Endothelial cell (in vitro differentiated cells): ENCODE measurements at places on chromosomes 4 and X.

DNA sequence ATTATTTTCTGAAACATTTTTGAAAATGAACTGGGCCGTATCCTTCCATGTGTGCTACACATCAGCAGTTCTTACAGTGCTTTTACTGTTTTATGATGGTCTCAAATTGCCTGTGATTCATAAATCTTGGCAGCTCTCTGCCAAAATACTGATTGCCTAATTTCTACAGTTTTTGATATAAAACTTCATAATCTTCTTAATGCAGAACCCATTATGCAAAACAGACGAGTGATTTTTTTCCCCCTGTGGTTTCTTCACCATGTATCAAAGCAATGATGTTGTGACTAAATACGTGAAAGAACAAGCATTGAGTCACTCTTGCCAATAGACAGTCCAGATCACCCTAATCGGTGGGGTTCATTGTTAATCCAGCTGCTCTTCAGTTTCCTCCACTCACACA is 156.4 kb upstream of the WDR1 start:
- no peak for DNase-seq
- no peak overlapping the region for H3K27ac ChIP-seq
- peaks cover 3% of the 10 kb centered on the region for H3K27me3 ChIP-seq
- no peak overlapping the region for H3K4me3 ChIP-seq
- H3K4me1 ChIP-seq, result no peaks in the 10 kb centered on the region
- no peaks in the 10 kb centered on the region for H3K36me3 ChIP-seq

GRCh38 chr4:185143601-185143969 is 519 bp downstream of the SLC25A4 start:
- peaks cover 5% of the 10 kb centered on the region for H3K27me3 ChIP-seq
- DNase-seq, result no peak
- H3K4me3 ChIP-seq, result peak overlapping the region; percentile 86
- H3K4me1 ChIP-seq, result peaks cover 12% of the 10 kb centered on the region

GRCh38 chr4:76708971-76709771 is 188.8 kb downstream of the SOWAHB start:
- H3K4me3 ChIP-seq, result no peak overlapping the region
- peak overlapping the region; percentile 43 for H3K27ac ChIP-seq
- peaks cover 2% of the 10 kb centered on the region for H3K27me3 ChIP-seq

GRCh38 chr4:988726-989721 is 2.2 kb downstream of the IDUA start:
- no peak overlapping the region for H3K4me3 ChIP-seq
- H3K27me3 ChIP-seq, result peaks cover 6% of the 10 kb centered on the region
- no peak for DNase-seq
- peaks cover 7% of the 10 kb centered on the region for H3K4me1 ChIP-seq
- H3K27ac ChIP-seq, result no peak overlapping the region

GRCh38 chrX:19739683-19740082 is 147.7 kb downstream of the SH3KBP1 start:
- DNase-seq, result peak; percentile 56
- H3K4me1 ChIP-seq, result no peaks in the 10 kb centered on the region
- H3K4me3 ChIP-seq, result no peak overlapping the region

DNA sequence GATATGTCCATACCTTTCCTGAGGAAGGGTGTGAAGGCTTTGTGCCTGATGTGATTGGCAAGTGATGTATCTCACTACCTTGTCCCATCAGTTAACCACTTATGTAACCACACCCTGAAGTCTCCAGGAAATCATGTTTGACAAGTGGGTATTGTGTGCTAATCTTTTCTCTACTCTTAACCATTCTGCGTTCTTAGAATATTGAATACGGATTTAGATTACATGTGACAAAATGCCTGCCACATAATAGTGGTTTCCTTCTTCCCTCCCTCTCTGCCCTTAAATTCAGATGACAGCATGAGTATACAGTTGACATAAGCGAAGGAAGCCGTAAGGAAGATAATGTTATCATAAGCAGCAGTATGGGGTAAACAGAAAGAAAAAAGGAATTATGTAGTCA is 108.4 kb downstream of the KLHL8 start:
- peaks cover 2% of the 10 kb centered on the region for H3K27me3 ChIP-seq
- no peak overlapping the region for H3K27ac ChIP-seq
- no peak overlapping the region for H3K4me3 ChIP-seq
- no peaks in the 10 kb centered on the region for H3K4me1 ChIP-seq

GRCh38 chr4:40888933-40889332 is 139.2 kb downstream of the NSUN7 start:
- no peak for DNase-seq
- no peaks in the 10 kb centered on the region for H3K27me3 ChIP-seq
- H3K36me3 ChIP-seq, result peaks cover 47% of the 10 kb centered on the region
- no peak overlapping the region for H3K4me3 ChIP-seq

DNA sequence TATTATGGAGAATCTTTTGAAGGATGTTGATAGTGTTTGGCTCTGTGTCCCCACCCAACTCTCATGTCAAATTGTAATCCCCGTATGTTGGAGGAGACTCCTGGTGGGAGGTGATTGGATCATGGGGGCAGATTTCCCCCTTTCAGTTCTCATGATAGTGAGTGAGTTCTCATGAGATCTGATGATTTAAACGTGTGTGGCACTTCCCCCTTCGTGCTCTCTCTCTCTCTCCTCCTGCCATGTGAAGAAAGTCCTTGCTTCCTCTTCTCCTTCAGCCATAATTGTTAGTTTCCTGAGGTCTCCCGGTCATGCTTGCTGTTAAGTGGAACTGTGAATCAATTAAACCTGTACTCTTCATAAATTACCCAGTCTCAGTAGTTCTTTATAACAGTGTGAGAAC is 166.1 kb upstream of the NUDT6 start:
- no peak overlapping the region for H3K4me3 ChIP-seq
- H3K36me3 ChIP-seq, result peaks cover 17% of the 10 kb centered on the region
- H3K4me1 ChIP-seq, result peaks cover 2% of the 10 kb centered on the region
- no peak for DNase-seq

GRCh38 chr4:186789651-186790050 is 66.0 kb upstream of the FAT1 start:
- H3K36me3 ChIP-seq, result no peaks in the 10 kb centered on the region
- peaks cover 3% of the 10 kb centered on the region for H3K27me3 ChIP-seq
- no peak overlapping the region for H3K27ac ChIP-seq
- H3K4me1 ChIP-seq, result no peaks in the 10 kb centered on the region
- no peak for DNase-seq

GRCh38 chr4:28373601-28374000 is 1513.0 kb downstream of the STIM2 start:
- no peak overlapping the region for H3K4me3 ChIP-seq
- no peak for DNase-seq
- no peaks in the 10 kb centered on the region for H3K27me3 ChIP-seq
- H3K4me1 ChIP-seq, result no peaks in the 10 kb centered on the region

DNA sequence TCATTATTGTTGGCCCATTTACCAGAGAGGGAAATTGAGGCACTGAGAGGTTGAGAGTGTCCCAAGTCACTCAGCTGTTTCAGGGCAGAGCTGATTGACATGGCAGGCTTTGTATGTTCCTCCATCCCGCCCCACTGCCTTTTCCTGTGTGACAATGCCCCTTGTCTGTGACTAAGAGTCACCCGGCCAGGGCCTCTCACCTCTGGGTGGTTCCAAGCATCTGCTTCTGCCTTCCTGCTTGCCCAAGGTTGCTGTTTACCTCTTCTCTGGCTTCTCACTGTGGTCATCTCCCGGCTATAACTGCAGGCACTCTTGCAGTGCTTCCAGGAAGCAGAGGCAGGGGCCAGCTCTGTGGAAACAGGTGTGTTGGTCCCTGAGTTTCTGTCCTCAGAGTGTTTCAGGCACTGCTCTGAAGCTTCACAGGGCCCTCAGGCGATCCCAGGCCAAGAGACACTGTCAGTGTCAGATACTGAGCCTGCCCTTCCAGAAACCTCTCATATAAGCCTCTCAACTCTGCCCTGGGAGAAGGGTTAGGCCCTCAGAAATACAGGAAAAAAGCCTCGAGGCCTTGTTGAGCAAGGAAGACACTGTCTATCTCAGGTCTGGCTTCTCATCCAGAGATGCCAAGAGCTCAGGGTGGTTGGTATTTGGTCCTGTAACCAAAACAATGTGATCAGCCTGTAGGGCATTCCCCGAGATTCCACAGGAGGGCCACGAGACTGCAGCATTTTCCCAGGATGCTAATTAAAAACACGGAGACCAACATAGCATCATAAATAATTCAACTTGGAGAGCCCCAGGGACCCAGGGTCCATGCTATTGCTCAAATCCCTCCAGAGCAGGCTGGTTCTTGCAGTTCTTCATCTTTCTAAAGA is 42.0 kb upstream of the PROM1 start:
- peaks cover 9% of the 10 kb centered on the region for H3K4me1 ChIP-seq
- no peak overlapping the region for H3K4me3 ChIP-seq
- H3K27ac ChIP-seq, result no peak overlapping the region
- H3K27me3 ChIP-seq, result peaks cover 4% of the 10 kb centered on the region

DNA sequence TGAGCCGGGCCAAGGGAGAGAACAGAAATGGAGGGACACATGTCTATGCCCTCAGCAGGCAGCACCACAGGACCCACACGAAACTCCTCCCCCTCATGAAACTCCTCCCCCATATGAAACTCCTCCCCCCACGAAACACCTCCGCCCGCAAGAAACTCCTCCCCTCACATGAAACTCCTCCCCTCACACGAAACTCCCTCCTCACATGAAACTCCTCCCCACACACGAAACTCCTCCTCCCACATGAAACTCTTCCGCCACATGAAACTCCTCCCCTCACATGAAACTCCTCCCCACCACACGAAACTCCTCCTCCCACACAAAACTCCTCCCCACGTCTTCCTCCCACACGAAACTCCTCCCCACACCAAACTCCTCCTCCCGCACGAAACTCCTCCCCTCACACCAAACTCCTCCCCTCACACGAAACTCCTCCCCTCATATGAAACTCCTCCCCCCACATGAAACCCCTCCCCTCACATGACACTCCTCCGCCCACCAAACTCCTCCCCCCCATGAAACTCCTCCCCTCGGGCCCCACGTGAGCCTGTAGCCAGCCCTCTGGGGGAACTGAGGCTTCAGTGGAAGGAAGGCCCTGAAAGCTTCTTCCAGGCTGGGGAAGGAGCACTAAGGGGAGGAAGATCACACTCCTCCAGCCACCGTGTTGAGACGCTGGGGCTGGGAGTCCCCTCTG is 15.2 kb downstream of the ADRA2C start:
- no peaks in the 10 kb centered on the region for H3K36me3 ChIP-seq
- no peak overlapping the region for H3K27ac ChIP-seq
- no peaks in the 10 kb centered on the region for H3K4me1 ChIP-seq
- no peak overlapping the region for H3K4me3 ChIP-seq

GRCh38 chr4:168955674-168956073 is 54.4 kb downstream of the CBR4 start:
- H3K36me3 ChIP-seq, result no peaks in the 10 kb centered on the region
- no peaks in the 10 kb centered on the region for H3K27me3 ChIP-seq
- H3K27ac ChIP-seq, result no peak overlapping the region
- DNase-seq, result no peak
- H3K4me1 ChIP-seq, result peaks cover 3% of the 10 kb centered on the region

GRCh38 chrX:18036394-18036793 is 175.3 kb upstream of the RAI2 start:
- H3K27me3 ChIP-seq, result no peaks in the 10 kb centered on the region
- peaks cover 10% of the 10 kb centered on the region for H3K4me1 ChIP-seq
- H3K27ac ChIP-seq, result no peak overlapping the region
- H3K4me3 ChIP-seq, result no peak overlapping the region
- DNase-seq, result no peak

DNA sequence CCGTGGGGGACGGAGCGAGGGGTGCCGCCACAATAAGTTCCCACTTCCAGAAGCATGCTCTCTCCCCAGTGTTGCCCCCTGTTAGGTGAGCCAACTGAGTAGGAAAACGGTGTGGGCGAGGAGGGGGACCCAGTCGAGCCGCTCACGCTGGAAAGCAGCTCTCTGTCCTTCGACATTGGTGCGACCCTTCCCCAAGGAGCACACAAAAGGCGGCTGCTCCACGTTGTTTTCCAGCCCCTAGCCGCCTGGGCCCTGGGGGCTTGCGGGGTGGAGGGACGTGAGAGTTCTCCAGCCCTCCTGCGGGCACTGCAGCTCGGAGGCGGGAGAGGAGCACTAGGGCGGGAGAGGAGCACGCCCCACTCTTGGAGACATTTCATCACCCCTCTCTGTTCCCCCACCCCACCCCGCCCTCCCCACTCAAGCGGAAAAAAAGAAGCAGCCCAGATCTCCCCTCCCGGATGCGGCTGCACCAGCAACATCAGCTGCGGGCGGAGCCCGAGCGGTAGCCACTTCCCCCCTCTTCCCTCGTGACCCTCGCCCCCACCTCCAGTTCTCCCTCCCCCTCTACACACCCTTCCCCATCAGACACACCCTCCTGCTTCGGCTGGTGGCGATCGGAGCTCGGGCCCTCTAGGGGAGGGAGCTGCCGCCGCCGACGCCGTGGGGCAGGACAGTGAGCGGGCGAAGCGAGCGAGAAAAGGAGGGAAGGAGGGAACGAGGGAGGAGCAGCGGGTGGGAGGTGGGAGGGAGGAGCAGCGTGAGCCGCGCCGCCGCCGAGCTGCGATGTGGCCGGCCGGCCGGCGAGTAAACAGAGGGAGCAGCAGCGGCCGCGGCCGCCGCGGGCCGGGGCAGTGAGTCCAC is at the start of gene DOCK11:
Gene DOCK11, plus strand, starts transcription at position 755 of the 861 bp plus-strand sequence. CDS start 157 bp downstream, outside the sequence.
- H3K36me3 ChIP-seq, result no peaks in the 10 kb centered on the region
- H3K27ac ChIP-seq, result no peak within 1 kb of the TSS
- H3K4me3 ChIP-seq, result peak within 1 kb of the TSS; percentile 89
- peaks cover 4% of the 10 kb centered on the region for H3K4me1 ChIP-seq
- peak; percentile 39 for DNase-seq

- no peak overlapping the region for H3K4me3 ChIP-seq
- no peaks in the 10 kb centered on the region for H3K4me1 ChIP-seq
- H3K36me3 ChIP-seq, result peaks cover 21% of the 10 kb centered on the region
- no peaks in the 10 kb centered on the region for H3K27me3 ChIP-seq
These were observed 88.5 kb upstream of the CBR4 start for GRCh38 chr4:169098532-169098931.

DNA sequence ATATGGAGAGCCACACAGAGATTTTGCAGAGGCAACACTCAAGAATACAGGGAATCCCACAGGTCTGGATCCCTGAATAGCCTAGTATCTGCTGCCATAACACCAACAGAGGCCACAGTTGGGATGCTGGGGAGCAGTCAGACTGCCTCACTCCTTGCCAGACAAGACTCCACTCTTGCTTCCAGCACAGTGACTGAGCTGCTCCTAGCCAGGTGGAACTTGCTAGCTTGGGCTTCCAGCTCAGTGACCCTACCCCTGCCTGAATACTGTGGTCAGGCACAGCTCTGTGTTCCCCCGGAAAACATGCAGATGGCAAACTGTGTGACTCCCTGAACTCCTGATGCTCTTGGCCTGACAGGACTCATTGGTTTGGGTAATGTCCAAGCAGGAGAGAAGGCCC is 251.8 kb downstream of the KCTD8 start:
- H3K27ac ChIP-seq, result no peak overlapping the region
- H3K4me1 ChIP-seq, result no peaks in the 10 kb centered on the region
- DNase-seq, result no peak
- no peaks in the 10 kb centered on the region for H3K27me3 ChIP-seq

DNA sequence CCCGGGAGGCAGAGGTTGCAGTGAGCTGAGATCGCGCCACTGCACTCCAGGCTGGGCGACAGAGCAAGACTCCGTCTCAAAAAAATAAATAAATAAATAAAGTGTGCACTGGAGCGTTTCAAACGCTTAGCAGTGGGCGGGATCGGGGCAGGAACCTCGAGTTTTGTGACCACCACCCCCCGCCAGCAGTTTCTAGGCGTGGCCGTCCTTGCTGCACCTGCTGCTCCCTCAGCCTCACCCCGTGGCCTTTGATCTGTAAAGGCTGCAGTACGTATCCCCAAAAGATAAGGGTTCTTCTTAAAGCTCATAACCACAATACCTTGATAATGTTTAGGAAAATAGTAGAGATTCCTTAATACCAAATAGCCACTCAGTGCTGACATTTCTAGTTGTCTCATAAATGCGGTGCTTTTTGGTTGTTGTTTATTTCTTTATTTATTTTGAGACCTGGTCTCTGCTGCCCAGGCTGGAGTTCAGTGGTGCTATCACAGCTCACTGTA is 33.2 kb downstream of the PCGF3 start:
- H3K36me3 ChIP-seq, result peaks cover 28% of the 10 kb centered on the region
- H3K4me1 ChIP-seq, result peaks cover 2% of the 10 kb centered on the region
- peaks cover 5% of the 10 kb centered on the region for H3K27me3 ChIP-seq
- no peak overlapping the region for H3K27ac ChIP-seq
- H3K4me3 ChIP-seq, result no peak overlapping the region
